IMR-90 (cell line): ENCODE measurements at places on chromosomes 3 and 15.

DNA sequence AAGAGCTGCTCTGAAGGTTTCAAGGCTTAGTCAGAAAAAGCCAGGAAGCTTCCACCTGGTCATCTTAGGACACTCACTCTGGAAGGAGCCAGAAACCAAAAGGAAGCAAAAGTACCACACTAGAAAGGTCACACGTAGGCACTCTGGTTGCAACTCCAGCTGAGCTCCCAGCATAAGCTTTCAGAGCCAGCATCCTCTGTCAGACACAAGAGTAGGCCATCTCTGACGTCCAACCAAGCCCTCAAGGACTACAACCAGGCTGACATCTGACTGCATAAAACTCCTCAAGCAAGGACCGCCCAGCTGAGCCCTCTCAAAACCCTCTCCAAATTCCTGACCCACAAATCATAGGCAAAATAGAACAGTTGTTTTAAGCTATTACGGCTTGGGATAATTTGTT lies 12.8 kb downstream of the SH3BP5 start:
- peak; percentile 46 for DNase-seq

DNA sequence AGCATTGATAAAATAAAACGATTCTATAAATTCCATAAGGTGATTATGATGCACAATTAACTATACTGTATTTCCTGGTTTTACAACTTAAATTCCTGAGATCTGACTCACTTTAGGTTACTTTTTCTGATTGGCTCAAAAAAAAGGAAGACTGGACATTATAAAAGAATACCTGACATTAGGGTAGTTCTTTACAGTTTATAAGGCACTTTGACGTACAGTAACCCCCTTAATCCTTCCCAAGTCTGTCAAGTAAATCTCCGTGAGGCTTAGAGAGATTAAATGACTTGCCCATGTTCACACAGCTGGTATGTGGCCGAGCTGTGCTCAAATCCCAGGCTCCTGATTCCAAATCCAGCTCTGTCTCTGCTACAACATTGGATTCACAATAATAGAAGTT lies 1.0 kb upstream of the SLTM start:
- no peak for DNase-seq

DNA sequence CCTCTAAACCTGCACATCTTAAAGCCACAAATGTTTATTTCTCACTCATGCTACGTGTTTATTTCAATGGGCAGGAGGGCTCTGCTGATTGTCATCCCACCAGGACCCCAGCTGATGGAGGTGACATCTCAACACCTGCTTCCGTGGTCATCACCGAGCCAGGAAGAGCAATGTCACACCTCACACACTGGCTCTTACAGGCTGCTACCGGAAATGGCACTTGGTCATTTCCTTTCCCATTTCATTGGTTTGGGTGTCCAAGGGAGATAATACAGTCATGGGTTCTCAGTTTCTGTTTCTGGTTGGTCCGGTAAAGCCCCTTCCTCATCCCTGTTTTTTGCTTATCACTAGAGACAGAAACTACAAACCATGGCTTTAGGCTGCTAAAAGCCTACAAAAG lies 41.9 kb downstream of the ABHD2 start:
- no peak for DNase-seq

DNA sequence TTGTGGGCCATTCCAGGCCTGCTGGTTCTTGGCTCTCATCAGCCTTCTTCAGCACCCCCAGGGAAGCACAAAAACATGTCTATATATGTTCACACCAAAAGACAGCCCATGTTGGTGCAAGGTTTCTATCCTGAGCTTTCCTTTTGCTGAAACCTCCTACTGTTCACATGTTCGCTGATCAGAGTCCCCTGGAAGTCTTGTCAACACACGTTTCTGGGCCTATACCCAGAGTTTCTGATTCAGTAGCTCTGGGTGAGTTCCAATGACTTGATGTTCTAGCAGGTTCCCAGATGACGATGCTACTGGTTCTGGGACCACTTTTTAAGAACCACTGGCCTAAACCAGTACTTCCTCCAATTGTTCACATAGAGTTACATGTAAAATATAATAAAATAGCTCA lies 46.0 kb downstream of the SUCNR1 start:
- no peak for DNase-seq

GRCh38 chr3:172171396-172172075 lies 132.2 kb downstream of the FNDC3B start:
- DNase-seq: no peak

GRCh38 chr3:138941259-138941885 lies 5.6 kb downstream of the FOXL2 start:
- peak; percentile 33 for DNase-seq

DNA sequence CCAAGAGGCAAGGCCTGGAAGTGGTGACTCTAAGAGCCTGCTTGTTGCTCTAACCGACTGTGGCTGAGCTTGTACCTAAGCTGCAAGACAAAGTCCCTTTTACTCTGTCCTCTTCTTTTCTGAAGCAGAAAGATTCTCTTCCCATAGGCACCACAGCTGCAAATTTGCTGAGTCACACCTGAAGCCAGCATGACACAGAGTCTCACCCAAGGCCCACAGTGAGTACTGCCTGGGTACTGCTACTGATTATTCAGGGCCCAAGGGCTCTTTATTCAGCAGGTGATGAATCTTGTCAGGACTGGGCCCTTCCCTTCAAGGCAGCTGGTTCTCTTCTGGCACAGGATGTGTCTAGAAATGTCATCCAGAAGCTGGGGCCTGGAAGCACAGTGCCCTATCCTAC lies 18.9 kb upstream of the TIGIT start:
- peak; percentile 51 for DNase-seq

- DNase-seq: no peak
Measured at GRCh38 chr3:104286645-104287044, 1080.1 kb upstream of the ALCAM start.

- DNase-seq: no peak
Measured at GRCh38 chr15:48677821-48678220, 32.3 kb upstream of the FBN1 start.

- no peak for DNase-seq
Measured at GRCh38 chr3:97895216-97895615, 73.4 kb downstream of the CRYBG3 start.

DNA sequence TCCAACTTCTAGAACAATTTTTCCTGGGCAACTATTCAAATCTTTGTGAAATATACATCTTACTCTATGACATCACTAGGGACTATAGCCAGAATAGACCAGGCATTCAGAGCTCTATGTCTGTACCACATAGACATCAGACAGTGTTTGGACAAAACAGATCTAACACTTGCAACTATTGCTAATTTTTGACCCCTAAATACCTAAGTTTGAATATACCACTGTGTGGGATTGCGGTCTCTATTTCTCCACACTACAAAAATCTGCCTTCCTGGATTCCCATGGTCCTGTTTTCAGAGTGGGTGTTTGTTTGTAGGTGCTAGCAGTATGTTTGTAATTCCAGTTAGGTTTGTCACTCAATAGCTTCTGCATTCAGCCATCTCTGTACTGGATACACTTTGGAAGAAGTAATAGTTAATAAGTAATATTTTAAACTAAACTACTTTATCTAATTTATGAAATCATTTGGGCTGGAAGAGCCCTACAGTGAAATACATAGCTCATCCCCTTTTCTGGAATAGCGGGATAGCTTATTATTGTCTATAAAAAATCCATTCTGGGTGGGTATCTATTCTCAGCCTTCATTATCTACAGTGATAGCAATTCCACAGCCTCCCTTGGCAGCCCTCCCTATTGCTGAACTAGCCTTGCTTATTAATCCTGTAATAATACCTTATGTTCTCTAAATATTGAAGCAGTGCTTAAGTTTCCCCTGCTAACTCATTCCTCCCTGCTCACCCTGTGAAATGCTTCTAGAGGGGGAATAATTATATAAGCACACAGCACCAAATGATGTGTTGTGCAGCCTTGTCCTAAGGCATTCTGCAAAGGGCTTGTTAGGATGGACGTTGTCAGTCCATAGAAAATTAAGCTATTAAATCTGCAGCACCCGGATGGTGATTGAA lies 49.4 kb downstream of the RBMS3 start:
- peak; percentile 63 for DNase-seq

DNA sequence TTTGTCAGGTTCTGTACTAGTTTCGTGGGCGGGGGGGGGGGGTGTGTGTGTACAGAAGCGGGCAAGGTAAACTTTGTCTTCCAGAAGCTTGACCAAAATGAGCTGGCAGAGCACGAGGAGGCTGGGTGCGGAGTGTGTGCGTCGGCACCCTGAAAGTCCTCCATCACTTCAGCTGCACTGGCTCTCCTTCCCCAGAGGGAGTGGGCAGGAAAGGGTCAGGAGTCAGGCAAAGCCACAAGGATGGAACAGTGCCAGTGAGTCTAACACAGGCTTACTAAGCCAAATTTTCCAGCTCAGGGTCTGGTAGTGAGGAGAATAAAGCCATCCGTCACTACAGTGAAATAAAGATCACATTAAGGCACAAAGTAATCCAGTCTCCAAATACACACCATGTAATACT lies 11.9 kb upstream of the SH3GL3 start:
- DNase-seq: no peak

DNA sequence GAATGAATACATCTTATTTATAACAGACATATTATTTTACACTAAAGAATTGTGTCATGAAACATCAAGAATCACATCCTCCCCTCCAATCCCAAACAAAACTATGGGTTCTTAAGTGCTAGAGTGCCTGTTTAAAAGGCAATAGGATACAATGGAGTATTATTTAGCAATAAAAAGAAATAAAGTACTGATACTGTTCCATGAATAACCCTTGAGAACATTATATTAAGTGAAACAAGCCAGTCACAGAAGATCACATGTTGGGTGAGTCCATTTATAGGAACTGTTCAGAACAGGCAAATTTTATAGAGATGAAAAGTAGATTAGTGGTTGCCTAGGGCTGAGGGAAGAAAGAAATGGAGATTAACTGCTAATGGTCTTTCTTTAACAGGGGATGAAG lies 86.5 kb downstream of the ANKRD28 start:
- DNase-seq: no peak

GRCh38 chr15:93974804-93975481 lies 256.4 kb upstream of the MCTP2 start:
- peak; percentile 5 for DNase-seq

DNA sequence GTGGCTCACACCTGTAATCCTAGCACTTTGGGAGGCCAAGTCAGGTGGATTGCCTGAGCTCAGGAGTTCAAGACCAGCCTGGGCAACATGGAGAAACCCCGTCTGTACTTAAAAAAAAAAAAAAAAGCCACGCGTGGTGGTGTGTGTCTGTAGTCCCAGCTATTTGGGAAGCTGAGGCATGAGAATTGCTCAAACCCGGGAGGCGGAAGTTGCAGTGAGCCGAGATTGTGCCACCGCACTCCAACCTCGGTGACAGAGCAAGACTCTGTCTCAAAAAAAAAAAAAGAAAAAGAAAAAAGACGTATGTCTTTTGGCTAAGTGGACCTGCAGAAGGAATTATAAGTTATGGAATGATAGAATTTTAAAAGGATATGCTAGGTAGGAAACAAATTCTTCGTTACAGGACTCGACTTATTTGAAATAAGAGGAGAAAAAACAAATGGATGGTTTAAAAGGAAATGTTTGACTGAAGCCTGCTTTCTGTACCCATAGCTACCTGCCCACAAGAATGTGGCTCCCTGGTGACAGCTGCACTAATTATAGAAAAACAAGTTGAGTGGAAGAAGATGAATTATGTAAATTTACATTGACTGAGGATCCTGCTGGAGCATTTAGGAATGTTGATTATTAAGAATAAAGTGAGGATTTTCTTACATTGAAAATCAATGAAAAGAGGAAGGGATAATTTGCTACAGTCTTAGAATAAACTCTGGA lies 36.0 kb upstream of the SKIL start:
- no peak for DNase-seq
